Colonic mucosa (tissue), 4 donors: ENCODE measurements at places on chromosomes 7 and 10.

- DNase-seq, result no peak
Observed at GRCh38 chr10:51034769-51035168, 39.5 kb upstream of the PRKG1 start.

DNA sequence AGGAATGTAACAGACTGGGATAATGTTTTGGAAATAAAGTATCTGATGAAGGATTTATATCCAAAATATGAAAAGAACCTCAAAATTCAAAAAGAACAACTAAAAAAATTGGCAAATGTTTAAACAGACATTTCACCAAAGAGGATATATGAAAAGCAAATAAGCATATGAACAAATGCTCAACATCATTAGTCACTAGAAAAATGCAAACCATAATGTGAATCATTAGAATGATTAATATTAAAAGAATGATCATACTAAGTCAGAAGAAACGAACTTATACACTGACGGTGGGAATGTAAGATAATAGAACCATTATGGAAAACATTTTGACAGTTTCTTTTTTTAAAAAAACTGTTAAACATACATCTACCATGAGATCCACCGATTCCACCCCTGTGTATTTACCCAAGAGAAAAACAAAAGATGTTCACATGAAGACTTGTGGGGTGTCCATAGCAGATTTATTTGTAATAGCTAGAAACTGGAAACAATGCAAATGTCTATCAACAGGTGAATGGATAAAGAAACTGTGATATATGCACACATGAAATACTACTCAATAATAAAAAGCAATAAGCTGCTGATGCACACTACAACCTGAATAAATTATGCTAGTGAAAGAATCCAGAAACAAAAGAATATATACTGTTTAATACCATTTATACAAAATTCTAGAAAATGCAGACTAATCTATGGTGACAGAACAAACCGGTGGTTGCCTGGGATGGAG is 35.7 kb downstream of the PRKG1 start:
- DNase-seq, result no peak

- DNase-seq, result peak; percentile 46
Observed at GRCh38 chr10:84008878-84009277, 130.4 kb upstream of the GHITM start.

DNA sequence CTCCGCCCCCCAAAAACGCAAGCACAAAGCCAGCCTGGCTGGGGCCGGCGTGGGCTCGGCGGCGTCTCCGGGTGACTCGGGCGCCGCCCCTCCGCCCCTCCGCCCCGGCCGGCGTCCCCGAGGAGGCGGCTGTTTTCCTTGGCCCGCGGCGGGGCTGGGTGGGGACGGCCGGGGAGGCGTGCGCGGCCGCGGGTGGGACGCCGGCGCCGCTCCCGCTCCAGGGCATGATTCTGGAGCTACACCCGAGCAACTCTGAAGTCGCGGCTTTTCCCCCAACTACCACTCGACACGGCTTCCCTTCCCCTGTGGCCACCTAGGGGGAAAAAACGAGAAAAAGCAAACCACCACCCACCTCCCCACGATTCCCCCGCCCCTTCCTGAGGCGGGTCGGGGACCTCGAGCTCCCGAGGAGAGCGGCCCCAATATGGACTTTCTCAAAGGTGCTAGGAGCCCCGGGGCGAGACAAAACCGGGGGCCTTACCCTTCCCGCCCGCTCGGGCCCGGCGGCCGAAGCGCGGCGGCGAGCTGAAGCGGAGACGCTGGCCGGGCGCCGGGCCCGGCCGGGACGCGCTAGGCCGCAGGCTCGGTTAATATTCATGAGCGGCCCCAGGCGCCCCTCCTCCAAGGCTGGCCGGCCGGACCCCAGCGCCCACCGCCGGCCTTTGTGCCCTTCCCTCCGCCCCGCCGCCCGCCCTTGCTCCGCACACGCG is 856 bp downstream of the ARHGAP21 start:
- DNase-seq, result peak; percentile 64

DNA sequence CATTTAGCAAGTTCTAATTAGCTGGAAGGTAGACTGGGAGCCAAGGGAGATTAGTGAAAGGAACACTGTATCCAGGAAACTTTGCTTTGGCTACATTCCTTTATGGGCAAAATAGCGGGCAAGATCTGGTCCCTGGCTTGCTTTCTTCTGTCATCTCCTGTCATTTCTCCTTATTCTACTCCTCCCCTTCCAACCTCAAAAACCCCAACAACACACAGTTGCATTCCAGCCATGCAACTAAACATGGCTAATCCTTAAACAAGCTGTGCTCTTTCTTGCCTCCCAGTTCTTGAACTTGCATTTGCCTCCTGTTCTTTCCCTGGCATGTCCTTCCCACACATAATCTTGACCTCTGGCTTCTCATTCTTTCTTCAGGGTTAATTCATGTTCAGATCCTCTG is 59.5 kb upstream of the CDCA7L start:
- DNase-seq, result no peak

- DNase-seq, result no peak
Observed at GRCh38 chr7:130297628-130298543, 4.9 kb downstream of the CPA4 start.

DNA sequence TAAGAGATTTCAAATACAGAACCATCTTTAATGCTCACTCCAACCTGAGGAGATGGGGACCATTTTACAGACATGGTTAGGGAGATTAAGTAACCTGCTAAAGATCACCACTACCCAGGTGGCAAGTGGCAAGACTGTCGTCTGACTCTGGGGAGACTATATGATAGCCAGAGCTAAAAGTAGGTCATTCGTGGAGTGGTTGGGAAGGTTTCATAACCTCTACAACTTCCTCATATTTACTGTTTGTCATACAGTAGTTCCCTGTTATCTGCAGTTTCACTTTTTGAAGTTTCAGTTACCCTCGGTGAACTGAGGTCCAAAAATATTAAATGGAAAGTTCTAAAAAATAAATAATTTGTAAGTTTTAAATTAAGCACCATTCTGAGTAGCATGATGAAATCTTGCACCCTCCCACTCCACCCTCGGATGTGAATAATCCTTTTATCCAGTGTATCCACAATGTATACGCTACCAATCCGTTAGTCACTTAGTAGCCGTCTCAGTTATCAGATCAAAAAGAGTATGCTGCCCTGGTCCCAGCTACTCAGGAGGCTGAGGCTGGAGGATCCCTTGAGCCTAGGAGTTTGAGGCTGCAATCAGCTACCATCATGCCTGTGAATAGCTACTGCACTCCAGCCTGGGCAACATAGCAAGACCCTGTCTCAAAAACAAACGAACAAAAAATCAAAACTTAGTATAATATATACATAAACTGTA is 14.9 kb upstream of the LGI1 start:
- no peak for DNase-seq

DNA sequence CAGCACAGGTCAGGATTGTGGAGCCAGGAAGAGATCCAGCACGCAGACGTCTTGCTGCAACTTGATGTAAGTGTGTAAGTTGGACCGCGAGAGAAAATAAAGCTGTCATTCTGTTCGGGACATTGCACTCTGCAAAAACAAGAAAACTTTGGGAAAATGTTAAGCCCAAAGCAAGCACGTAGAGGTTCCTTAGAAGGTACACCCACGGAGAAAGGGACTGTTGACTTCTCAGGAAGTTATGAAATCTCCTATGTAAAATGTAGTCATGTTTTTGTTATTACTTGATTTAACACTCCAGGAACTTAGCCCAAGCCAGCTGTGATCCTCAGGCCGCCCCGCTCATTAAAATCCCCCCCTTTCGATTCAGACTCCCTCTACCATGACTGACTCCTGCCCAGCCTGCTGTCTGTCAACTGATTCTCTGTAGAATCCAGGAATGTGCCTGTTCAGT is 196.1 kb upstream of the TCF7L2 start:
- DNase-seq, result no peak
